NCI-H187 (cell line): ENCODE measurements at places on chromosomes 3 and 15.

DNA sequence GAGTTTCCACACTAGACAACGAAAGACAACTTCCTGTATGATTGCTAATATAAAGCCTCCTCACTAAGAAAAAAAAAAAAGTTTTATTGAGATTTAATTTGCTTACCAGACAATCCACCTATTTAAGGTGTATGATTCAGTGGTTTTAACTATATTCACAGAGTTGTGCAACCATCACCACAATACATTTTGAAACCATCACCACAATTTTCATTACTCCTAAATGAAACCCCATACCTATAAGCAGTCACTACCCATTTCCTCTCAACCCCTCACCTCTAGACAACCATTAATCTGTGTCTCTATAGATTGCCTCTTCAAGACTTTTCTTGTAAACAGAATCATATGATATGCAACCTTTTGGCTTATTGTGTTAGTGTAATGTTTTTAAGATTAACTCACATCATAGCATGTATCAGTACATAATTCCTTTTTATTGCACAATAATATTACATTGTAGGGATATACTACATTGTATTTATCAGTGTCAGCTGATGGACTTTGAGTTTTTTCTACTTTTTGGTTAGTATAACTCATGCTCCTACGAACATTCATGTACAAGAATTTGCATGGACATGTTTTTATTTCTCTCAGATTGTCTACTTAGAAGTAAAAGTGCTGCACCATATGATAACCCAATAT lies 339.7 kb downstream of the NLGN1 start:
- DNase-seq, result no peak

DNA sequence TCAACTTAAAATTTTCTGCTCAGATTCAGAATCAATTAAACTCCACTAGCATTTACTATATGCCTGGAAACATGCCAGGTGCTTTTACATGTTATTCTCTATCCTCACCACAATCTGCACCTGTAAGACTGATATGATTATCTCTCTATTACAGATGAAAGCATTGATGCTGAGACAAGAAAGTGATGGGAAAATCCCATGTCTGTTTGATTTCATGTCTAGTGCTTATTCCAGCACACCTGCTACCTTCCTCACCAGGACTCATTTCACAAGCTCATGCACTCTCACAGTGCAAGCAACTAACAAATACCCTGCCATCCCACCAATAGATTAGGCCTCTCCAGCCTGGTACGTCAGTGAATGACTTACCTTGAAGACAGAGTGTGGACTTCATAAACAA lies 25.0 kb upstream of the BCL6 start:
- DNase-seq, result no peak

GRCh38 chr3:128563439-128563838 lies 70.4 kb upstream of the GATA2 start:
- no peak for DNase-seq

DNA sequence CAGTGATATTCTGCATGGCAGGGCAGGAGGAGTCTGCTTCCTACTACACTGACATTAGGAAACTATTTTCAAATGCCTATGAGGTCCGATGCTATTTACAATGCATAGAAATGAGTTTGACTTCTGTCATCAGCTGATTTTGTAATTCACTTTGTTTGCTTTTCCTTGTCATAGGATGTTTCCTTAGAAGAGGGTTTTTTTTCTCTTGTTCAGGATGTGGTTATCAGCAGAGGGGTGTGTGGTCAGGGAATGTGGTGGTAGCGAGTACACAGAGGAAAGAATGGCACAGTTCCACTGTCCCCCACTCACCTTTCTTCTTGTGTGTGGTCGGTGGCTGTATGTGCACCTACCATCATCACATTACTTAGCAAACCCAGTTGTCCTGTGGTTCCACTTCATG lies 231.5 kb downstream of the LRTM1 start:
- no peak for DNase-seq

DNA sequence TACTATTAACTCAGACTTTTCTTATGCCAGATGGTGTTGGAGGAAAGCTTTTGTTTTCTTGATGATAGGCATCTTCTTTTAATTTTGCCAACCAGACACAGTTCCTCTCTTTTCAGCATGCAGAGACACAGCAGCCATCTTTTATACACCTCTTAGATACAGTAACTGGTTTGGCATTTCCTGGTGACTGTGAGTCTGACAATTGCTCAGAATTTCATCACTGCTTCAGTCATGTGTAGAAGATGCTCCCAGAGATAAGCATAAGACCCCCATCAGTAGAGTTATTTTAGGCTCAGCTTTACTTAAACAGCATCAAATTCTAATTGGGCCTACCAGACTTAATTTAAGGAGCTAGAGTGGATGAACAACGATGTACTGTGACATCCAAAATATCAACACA lies 779.0 kb downstream of the SQOR start:
- DNase-seq, result no peak

- DNase-seq, result no peak
Observed at GRCh38 chr3:42129014-42129953, 38.1 kb downstream of the TRAK1 start.

- no peak for DNase-seq
Observed at GRCh38 chr15:40633178-40633577, 39.1 kb downstream of the KNL1 start.

DNA sequence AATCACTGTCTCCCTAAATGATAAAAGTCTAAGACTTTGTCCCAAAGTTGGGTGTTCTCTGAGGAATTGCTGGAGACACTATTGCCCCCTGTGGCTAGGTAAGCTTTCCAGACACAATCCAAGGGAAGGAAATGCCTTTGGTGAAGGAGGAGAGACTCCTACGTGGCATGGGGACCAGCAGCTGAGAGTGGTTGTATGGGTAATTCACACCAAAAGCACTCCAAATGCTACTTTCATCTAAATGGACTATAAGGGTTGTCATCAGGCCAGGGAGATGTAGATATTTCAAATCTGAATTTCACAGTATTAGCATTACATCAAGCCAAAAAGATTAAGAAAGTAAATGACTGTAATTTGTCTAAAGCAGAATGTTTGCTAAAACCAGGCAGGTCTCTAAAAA lies 400.8 kb upstream of the THBS1 start:
- DNase-seq, result no peak

- DNase-seq, result no peak
Observed at GRCh38 chr3:141392416-141392815, 24.1 kb downstream of the ZBTB38 start.

GRCh38 chr15:79430901-79431635 lies 1.1 kb upstream of the MINAR1 start:
- DNase-seq, result no peak

- no peak for DNase-seq
Observed at GRCh38 chr3:80889535-80889934, 871.9 kb downstream of the GBE1 start.

GRCh38 chr15:77915261-77915960 lies 162.1 kb downstream of the TBC1D2B start:
- no peak for DNase-seq

GRCh38 chr15:57500256-57500655 lies 91.4 kb upstream of the MYZAP start:
- no peak for DNase-seq

- no peak for DNase-seq
Observed at GRCh38 chr15:36449662-36450145, 129.7 kb upstream of the CDIN1 start.

DNA sequence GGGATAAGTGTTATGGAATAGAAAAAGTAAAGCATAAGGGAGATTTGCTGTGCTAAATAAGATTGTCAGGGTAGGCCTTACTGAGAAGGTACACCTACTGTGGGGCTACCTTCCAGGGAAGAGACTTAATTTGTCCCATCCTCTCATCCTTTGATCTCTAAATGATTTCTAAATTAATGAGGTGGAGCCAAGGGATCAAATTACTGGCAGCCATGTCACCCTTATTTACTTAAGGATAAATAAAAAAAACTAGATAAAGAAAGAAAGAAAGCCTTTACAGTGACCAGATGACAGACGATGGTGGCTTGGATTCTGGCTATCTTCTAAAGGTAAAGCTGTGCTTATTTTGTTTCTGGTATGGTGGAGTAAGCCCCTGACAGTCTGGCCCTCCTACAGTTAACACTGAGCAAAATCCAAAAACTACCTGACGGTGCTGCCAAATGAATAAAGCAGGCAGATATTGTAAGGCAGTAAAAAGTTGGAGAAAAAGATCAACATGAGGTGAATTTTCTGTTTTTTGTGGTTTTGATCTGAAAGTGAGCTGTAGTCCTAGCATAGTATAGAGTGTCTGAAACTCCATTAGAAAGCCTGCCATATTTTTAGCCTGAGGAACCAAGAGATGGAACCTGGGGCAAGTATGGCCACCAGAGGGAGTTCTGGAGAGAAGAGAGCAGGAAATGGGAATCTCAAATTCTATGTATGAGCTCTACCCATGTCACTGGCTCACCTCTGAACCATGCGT lies 285.1 kb upstream of the MANF start:
- no peak for DNase-seq

DNA sequence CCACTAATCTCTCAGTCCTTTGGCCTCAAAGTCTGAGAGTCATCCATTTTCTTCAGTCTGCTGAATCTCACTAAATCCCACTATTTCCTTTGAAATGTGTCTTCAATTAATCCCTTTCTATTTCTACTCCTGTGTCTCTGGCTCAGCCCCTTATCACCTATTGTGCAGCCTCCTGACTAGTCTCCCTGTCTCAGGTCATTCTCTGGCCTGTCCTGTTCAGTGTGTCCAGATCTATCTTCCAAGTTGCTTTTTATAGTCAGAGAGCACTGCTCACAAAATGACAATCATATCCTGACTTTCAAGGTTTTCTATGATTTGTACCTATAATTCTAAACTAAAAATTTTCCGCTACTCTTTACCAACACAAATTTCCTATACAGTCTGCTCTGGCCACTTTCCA lies 7.6 kb downstream of the ROPN1 start:
- DNase-seq, result no peak

DNA sequence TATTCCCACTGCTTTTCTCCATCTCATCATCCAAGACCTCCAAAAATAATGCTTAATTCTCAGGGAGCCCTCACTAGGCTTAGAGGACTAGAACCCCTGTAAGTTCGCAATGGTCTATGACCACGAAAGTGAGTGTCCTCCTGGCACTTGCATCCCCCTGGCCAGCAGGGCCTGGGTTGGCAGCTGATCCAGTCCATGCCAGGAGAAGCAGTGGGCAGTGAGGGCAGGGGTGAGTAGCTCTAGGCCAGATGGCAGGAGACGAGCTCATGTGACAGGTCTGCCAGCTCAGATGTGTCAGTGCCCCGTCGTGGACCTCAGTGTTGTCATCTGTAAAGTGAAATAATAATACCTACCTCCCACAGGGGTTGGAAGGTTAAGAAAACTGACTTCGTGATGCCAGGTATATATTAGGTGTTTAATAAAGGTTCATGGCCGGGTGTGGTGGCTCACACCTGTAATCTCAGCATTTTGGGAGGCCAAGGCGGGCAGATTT lies 11.1 kb downstream of the GP5 start:
- no peak for DNase-seq

GRCh38 chr3:40432793-40433192 lies 24.3 kb upstream of the RPL14 start:
- no peak for DNase-seq

DNA sequence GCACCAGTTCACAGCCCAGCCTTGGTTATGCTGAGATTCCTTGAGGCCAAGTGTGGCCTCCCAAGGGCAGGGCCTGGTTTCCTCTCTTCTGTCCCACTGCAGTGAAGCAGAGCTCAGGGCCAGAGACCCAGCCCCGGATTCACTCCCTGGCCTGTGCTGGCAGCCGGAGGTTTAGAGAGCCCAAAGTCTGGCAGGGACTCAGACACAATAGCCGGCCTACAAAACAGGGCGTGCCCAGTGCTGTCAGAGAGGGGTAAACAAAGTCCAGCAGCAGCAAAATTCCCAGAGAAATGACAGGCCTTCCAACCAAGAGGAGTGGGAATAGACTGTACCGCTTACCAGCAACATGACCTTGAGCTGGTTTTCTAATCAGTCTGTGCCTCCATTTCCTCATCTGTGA lies 14.0 kb downstream of the VIPR1 start:
- DNase-seq, result no peak

GRCh38 chr3:25655659-25656058 lies 9.0 kb downstream of the TOP2B start:
- no peak for DNase-seq

GRCh38 chr3:71647751-71648150 lies 64.2 kb upstream of the FOXP1 start:
- DNase-seq, result no peak

DNA sequence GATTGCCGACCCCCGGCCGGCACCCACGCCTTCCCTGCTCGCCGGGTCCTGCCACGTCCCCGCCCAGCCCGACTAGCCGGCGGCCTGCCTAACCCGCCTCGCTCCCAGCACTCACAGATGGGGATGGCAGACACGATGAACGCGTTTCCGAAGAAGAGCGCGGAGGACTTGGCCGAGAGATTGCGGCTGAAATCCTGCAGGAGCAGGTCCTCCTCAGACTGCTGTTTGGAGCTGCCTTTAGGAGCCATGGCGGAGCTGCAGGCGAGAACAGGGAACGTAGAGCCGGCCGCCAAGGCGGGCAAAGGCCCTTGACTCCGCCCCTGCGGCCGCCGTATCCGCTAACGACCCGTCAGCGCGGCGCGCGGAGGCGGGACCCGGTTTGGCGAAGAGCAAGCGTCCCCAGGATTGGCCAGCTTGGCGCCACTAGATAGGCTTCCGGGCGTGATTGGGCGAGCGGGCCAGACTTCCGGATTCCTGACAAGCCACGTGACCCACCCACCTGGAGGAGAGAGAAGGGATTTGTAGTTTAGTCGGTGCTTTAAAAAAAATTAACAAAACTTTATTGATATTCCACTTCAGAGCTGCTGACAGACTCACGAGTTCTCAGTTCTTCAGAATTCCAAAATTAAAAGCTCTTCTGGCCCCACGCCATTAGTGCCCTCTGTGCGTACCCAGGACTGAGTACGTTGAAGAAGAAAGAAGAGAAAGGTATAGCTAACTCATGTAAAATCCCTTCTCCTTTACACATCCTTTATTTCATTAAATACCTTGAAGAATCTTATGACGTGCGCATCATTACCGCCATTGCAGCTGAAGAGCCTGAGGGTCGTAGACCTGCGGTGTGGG lies at the start of gene SSR3:
SSR3 (minus strand) TSS at position 276 of the 846 bp plus-strand sequence; CDS start at position 248, 28 bp downstream.
- peak; percentile 92 for DNase-seq

GRCh38 chr3:195286115-195286872 lies 15.3 kb upstream of the XXYLT1 start:
- no peak for DNase-seq

- no peak for DNase-seq
Observed at GRCh38 chr3:140013220-140013619, 78.2 kb downstream of the CLSTN2 start.

DNA sequence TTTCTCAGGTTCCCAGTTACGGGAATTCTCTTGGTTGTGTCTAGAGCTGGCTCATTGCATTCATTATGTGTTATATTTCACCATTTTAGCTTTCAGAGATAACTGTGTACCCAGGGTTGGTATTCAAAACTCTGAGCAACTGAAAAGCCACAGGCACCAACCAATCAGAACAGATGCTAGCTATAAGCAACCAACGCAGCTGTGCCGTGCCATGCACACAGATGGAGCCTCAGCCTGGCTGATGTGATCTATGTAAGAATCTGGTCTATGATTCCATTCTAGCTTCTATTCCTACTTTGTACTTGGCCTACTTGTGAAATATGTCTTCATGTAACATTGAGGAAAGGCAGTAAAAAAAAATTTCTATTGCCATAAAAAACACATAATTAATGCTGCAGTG lies 95.0 kb upstream of the CCDC80 start:
- no peak for DNase-seq

GRCh38 chr15:46386356-46386755 lies 751.5 kb downstream of the SQOR start:
- DNase-seq, result no peak
